Activated T-helper 9 cell treated with anti-CD3 and anti-CD28 coated beads, Interleukin-2, amount 50 U/mL, for 16 hours (primary cell): ENCODE measurements at places on chromosomes 4 and X.

DNA sequence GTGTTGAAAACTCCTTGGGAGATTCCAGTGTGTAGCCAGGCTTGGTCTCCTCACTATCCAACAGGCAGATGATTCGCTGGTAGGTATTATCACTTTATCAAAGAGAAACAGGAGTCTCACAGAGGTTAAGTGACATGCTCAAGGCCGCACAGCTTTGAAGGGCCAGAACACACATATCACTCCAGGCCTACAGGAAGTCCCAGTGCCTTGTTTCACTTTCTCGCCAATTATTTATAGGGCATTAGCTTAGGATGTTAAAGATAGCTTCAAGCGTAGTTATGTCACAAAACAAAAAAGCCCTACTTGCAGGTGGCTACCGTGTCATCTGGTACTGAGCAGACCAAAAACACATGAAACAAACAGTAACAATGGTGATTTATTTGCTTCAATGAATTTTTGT lies 13.2 kb downstream of the ATP8A1 start:
- DNase-seq, result no peak

- DNase-seq, result no peak
Observed at GRCh38 chr4:1218634-1219565, 30.0 kb downstream of the CTBP1 start.

DNA sequence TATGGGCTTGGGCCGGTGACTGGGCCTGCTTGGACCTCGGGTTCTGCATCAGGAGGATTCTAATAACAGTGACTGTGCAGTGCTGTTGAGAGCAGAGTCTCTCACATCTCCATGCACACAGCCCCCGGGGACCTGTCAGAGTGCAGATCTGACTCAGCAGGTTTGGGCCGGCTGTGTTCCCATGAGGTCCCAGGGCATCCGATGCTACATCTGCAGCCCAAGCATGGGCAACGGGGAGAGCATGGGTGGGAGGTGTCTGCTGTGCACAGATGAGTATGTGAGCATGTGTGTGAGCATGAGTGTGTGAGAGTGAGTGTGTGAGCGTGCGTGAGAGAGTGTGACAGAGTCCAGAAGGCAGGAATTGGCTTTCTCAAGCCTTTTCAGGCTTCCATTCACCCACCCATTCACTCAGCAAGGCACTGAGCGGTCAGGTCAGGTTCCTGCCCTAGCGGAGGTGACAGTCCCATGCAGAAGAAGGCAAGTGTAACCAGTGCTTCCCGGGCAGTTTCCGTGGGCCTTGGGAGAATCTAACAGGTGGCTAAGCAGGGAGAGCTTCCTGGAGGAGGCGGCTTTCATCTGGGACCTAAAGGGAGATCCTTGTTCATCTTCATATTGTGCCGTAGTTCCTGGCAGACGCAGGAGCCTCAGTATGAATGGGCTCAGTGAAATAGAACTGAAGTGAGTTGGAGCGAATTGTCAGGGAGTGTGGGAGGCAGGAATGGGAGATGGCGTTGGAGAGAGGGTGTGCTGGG lies 62.6 kb downstream of the SORCS2 start:
- DNase-seq, result no peak

- no peak for DNase-seq
Observed at GRCh38 chrX:24294619-24295018, 19.2 kb downstream of the SUPT20HL2 start.

DNA sequence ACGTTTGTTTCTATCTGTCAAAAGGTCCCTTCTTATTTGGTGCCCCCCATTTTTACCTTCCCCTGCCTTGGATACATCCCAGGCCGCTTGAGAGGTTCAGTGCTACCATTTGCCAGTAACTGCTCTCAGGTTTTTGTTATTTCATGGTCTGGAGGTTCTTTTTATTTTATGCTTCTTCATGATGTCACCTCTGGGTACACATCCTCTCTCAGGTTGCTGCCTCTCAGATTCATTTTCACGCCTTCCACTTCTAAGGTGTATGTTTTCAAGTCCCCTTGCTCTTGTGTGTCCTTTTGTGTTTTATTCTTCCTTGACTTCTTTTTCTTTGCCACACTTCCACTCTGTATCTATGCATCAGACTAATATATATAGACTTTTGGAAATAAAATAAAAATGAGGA lies 640.1 kb upstream of the AADAT start:
- no peak for DNase-seq
